Glutamatergic neuron (in vitro differentiated cells): ENCODE measurements at places on chromosomes 6 and 20. TPM values are rescaled to one million over a fixed set of nuclear protein-coding genes. Genes with fewer than 3 reads are reported as not detected.

The METTL24 gene
- total RNA-seq: 1.5 TPM

DNA sequence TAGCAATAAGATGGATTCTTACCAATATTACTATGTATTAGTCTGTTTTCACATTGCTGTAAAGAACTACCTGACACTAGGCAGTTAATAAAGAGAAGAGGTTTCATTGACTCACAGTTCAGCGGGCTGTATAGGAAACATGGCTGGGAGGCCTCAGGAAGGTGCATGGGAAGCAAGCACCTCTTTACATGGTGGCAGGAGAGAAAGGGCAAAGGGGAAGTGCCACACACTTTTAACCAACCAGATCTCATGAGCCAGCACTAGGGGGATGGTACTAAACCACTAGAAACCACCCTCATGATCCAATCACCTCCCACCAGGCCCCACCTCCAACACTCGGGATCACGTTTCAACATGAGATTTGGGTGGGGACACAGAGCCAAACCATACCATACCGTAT, 40.7 kb upstream of the CCDC167 start:
- peaks cover 40% of the 10 kb centered on the region for H3K4me1 ChIP-seq
- H3K27ac ChIP-seq: peak overlapping the region; percentile 85
- no peaks in the 10 kb centered on the region for H3K36me3 ChIP-seq
- peak overlapping the region; percentile 46 for H3K4me3 ChIP-seq
- DNase-seq: no peak
- peaks cover 16% of the 10 kb centered on the region for H3K27me3 ChIP-seq

The MRAP2 gene
- 5.1 TPM for total RNA-seq

The TMEM244 gene
- not detected for total RNA-seq

DNA sequence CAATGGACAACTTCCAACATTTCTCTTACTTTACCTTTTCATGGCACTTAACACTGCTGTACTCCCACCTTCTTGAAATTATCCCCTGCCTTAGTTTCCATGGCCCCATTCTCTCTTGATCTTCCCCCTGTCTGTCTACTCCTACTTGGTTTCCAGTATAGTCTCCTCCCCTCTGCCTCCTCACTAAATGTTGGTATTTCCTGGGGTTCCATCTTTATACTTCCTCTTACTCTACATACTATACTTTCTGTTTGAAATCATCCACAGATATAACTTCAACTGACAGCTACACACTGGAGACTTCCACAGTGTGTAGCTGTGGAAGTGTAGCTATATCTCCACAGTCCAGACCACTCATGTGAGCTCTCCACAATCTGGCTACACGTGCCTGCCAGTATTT, 13.5 kb downstream of the ZHX3 start:
- DNase-seq: no peak
- H3K27me3 ChIP-seq: no peaks in the 10 kb centered on the region
- no peaks in the 10 kb centered on the region for H3K36me3 ChIP-seq
- H3K4me3 ChIP-seq: no peak overlapping the region
- H3K4me1 ChIP-seq: peaks cover 7% of the 10 kb centered on the region
- no peak overlapping the region for H3K27ac ChIP-seq

- no peaks in the 10 kb centered on the region for H3K36me3 ChIP-seq
- H3K4me3 ChIP-seq: no peak overlapping the region
- no peaks in the 10 kb centered on the region for H3K27me3 ChIP-seq
- no peak overlapping the region for H3K27ac ChIP-seq
Measured at GRCh38 chr6:16049168-16049567, 79.7 kb upstream of the MYLIP start.

DNA sequence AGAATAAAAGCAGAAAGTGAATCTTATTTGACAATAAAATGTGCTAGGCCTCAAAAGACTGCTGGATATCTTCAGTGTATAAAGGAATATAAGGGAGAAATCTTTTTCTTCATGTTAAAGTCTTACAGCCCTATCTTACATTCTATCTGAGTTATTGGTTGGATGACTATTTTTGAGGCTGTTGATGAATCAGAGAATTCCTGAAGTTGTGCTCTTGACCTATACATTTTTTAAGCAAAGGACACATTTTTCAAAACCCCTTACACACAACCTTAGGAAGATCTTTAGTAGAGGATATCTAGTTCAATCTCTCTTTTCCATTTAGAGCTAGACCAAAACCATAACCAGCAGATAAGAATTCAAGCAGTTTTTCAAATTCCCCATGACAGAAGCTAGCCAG, 10.9 kb upstream of the CGA start:
- DNase-seq: no peak
- H3K4me3 ChIP-seq: no peak overlapping the region
- H3K36me3 ChIP-seq: no peaks in the 10 kb centered on the region
- H3K4me1 ChIP-seq: peaks cover 10% of the 10 kb centered on the region
- no peaks in the 10 kb centered on the region for H3K27me3 ChIP-seq
- no peak overlapping the region for H3K27ac ChIP-seq

DNA sequence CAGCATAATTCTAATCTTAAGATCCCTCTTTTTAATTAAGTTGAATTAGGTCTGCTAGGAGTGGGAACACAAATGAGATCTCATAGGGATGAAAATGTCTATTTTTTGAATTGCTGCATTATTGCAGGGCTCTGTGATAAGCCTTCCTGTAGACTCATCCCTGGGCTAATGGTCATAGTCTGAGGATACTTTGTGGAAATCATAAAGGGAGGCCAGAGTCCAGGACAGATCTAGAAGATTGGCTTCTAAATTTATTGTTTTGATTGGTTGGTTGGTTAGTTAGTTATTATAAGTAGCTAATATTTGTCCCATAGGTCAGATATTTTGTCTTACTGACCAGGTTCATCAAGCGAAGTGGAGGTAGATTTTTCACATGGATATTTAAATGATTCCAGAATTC, 142.3 kb downstream of the AKAP7 start:
- H3K36me3 ChIP-seq: no peaks in the 10 kb centered on the region
- H3K4me1 ChIP-seq: peaks cover 2% of the 10 kb centered on the region
- H3K27ac ChIP-seq: no peak overlapping the region
- H3K27me3 ChIP-seq: no peaks in the 10 kb centered on the region
- no peak overlapping the region for H3K4me3 ChIP-seq

- H3K27ac ChIP-seq: no peak overlapping the region
- DNase-seq: no peak
- H3K27me3 ChIP-seq: no peaks in the 10 kb centered on the region
- no peaks in the 10 kb centered on the region for H3K4me1 ChIP-seq
Measured at GRCh38 chr6:108453601-108454185, 107.0 kb upstream of the FOXO3 start.

DNA sequence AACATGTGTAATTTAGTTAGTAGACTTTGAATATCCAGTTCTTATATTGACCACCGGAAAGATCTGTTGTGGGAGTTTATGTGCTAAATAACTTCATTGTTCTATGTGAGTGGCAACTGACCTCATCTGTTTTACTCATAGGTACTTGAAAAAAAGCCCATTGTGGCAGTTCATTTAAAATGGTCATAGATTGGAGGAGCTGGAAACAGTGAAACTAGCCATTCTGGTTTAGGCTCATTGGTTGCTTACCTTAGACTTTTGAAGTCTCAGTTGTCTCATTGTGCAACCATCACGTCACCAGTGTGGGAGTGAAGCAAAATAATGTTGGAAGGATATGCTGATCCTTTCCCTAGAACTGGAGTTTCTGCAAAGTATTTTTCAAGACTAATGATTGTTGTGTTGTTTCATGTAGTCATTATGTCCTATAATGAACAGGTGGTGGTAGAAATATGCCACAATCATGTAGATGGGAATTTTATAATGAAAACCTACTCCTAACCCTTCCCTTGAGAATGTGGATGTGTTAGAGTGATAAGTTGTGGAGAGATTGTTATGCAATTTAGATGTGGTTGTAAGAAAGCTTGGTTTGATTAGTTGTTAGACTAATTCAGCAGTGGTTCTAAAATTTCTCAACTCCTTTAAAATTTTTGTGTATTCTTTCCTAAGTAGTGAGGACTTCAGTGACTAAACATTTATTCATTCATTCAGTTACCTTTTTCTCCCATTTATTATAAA, 18.3 kb downstream of the DSP start:
- no peak for DNase-seq
- H3K27ac ChIP-seq: no peak overlapping the region
- H3K36me3 ChIP-seq: no peaks in the 10 kb centered on the region
- H3K4me3 ChIP-seq: no peak overlapping the region
- H3K4me1 ChIP-seq: peaks cover 6% of the 10 kb centered on the region

The GRM1 gene
- 0.17 TPM for total RNA-seq

DNA sequence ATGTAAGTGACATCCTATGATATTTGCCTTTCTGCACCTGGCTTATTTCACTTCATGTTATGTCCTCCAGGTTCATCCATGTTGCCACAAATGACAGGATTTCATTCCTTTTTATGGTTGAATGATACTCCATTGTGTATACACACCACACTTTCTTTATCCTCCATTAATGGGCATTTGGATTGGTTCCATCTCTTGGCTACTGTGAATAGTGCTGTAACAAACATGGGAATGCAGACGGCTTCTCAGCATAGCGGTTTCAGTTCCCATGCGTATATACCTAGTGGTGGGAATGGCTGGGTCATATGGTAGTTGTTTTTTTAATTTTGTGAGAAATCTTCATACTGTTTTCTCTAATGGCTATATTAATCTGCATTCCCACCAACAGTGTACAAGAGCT, 14.8 kb downstream of the MTHFD1L start:
- no peak overlapping the region for H3K27ac ChIP-seq
- H3K4me3 ChIP-seq: no peak overlapping the region
- peaks cover 14% of the 10 kb centered on the region for H3K4me1 ChIP-seq
- peaks cover 2% of the 10 kb centered on the region for H3K27me3 ChIP-seq
- no peaks in the 10 kb centered on the region for H3K36me3 ChIP-seq

- H3K36me3 ChIP-seq: no peaks in the 10 kb centered on the region
- no peaks in the 10 kb centered on the region for H3K4me1 ChIP-seq
- H3K27ac ChIP-seq: no peak overlapping the region
Measured at GRCh38 chr6:125170376-125170775, 16.8 kb downstream of the TPD52L1 start.

GRCh38 chr6:66161546-66162108, 454.6 kb upstream of the EYS start:
- H3K4me3 ChIP-seq: no peak overlapping the region
- H3K27me3 ChIP-seq: peaks cover 2% of the 10 kb centered on the region
- no peak for DNase-seq
- H3K36me3 ChIP-seq: peaks cover 39% of the 10 kb centered on the region

DNA sequence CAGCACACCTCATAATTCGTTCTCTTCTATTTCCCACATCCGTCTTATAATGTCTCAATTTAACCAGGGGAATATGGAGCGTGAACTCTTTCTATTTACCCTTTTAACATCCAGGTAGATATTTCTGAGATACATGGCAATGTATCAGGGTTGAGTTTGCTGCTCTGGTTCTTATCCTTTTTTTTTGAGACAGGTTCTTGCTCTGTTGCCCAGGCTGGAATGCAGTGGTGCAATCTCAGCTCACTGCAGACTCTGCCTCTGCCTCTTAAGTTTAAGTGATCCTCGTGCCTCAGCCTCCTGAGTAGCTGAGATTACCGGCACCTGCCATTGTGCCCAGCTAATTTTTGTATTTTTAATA, 36.5 kb downstream of the KLHL31 start:
- no peaks in the 10 kb centered on the region for H3K4me1 ChIP-seq
- H3K4me3 ChIP-seq: no peak overlapping the region
- H3K27me3 ChIP-seq: peaks cover 3% of the 10 kb centered on the region
- H3K27ac ChIP-seq: no peak overlapping the region
- no peak for DNase-seq

- no peak overlapping the region for H3K4me3 ChIP-seq
- DNase-seq: peak; percentile 16
- H3K4me1 ChIP-seq: no peaks in the 10 kb centered on the region
- H3K36me3 ChIP-seq: peaks cover 12% of the 10 kb centered on the region
- H3K27me3 ChIP-seq: peaks cover 5% of the 10 kb centered on the region
Measured at GRCh38 chr6:167401525-167402194, 76.8 kb downstream of the TTLL2 start.

DNA sequence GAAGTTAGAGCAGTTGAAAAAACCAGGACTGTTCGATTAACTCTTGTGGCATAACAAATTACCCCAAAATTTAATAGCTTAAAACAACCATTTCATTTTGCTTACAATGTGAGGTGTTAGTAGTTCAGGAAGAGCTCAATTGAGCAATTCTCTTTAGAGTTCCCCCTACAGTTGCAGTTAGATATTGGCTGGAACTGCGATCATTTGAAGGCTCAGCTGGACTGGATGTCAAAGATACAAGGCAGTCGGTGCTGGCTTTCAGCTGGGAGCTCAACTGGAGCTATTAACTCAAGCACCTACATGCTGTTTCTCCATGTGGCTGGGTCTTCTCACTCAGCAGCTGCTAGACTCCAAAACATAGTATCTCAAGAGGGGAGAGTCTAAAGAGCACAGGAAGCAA, 96.0 kb upstream of the LOC128125822 start:
- no peak overlapping the region for H3K4me3 ChIP-seq
- DNase-seq: no peak
- no peaks in the 10 kb centered on the region for H3K36me3 ChIP-seq
- H3K27ac ChIP-seq: no peak overlapping the region
- H3K4me1 ChIP-seq: no peaks in the 10 kb centered on the region

DNA sequence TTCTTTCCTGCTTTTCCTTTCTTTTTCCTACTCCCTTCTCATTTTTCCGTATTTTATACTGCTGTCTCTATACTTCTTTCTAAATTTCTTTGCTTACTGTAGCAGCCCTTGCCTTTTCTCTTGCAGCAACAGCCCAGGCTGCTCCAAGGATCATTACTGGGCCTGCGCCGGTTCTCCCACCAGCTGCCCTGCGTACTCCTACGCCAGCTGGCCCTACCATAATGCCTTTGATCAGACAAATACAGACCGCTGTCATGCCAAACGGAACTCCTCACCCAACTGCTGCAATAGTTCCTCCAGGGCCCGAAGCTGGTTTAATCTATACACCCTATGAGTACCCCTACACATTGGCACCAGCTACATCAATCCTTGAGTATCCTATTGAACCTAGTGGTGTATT, 148.8 kb downstream of the QKI start:
- peak overlapping the region; percentile 92 for H3K27ac ChIP-seq
- H3K27me3 ChIP-seq: peaks cover 4% of the 10 kb centered on the region
- H3K4me3 ChIP-seq: peak overlapping the region; percentile 58
- peak; percentile 62 for DNase-seq

The SLC22A16 gene
- total RNA-seq: not detected

The SULF2 gene
- 97.8 TPM for total RNA-seq

The MAP7 gene
- 2.2 TPM for total RNA-seq

DNA sequence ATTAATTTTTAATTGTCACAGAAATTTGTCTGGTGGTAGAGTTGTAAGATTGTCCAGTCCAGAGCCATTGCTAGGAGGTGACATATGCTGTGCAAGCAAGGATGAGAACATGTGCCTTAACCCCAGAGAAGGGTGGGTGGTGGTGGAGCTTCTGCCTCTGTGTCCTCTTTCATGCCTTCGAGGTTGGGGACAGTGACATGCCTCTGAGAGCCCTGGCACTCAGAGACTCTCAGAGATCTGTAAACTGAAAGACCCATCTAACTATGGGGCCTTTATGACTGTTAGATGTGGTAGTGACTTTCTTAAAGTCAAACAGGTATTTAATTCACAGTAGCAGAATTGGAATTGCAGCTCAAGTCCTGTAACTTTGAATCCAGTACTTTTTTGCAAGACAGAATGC, 132.4 kb downstream of the JARID2 start:
- peaks cover 22% of the 10 kb centered on the region for H3K4me1 ChIP-seq
- no peak overlapping the region for H3K4me3 ChIP-seq
- H3K36me3 ChIP-seq: no peaks in the 10 kb centered on the region
- no peak overlapping the region for H3K27ac ChIP-seq
- H3K27me3 ChIP-seq: peaks cover 2% of the 10 kb centered on the region
